A375 (cell line): ENCODE measurements at places on chromosomes 16 and 17. TPM values are rescaled to one million over a fixed set of nuclear protein-coding genes. Genes with fewer than 3 reads are reported as not detected.

Gene BCO1
- 0.37 TPM in 1 of 2 replicates, not detected in the other for total RNA-seq

Gene CNGB1
- not detected in 2 replicates for total RNA-seq

Gene HS3ST3B1
- total RNA-seq, result 1.7 and 4.2 TPM in 2 replicates

Gene PYDC1
- total RNA-seq, result not detected in 2 replicates

Gene CDRT15
- total RNA-seq, result not detected in 2 replicates

Gene ARHGDIG
- 3.2 and 4.5 TPM in 2 replicates for total RNA-seq

Gene ENPP7
- not detected in 2 replicates for total RNA-seq

Gene USP43
- 9.7 TPM in 2 replicates for total RNA-seq

Gene HOXB6
- total RNA-seq, result 11.9 and 21.2 TPM in 2 replicates

Gene TAF1C
- total RNA-seq, result 36.1 and 39.4 TPM in 2 replicates

Gene CHST6
- 5.5 and 6.0 TPM in 2 replicates for total RNA-seq

Gene TEKT5
- total RNA-seq, result not detected in 2 replicates

Gene ATP1B2
- 0.03 and 0.08 TPM in 2 replicates for total RNA-seq

Gene ADORA2B
- 42.8 and 49.8 TPM in 2 replicates for total RNA-seq

Gene EFCAB13
- 4.6 and 8.4 TPM in 2 replicates for total RNA-seq

Gene CDC6
- 57.0 and 70.6 TPM in 2 replicates for total RNA-seq

Gene ZG16
- not detected in 2 replicates for total RNA-seq

Gene MYCBPAP
- 1.7 and 2.0 TPM in 2 replicates for total RNA-seq

Gene PITPNM3
- total RNA-seq, result 1.1 TPM in 2 replicates

Gene SMG6
- 13.7 and 15.7 TPM in 2 replicates for total RNA-seq

Gene TEDC2
- total RNA-seq, result 33.7 and 40.7 TPM in 2 replicates

Gene ASIC2
- 0.08 and 0.24 TPM in 2 replicates for total RNA-seq

Gene PNPO
- 25.3 and 32.4 TPM in 2 replicates for total RNA-seq

Gene KRT39
- not detected in 2 replicates for total RNA-seq
